ENCODE measurements at places on chromosomes 16 and 17. TPM values are rescaled to one million over a fixed set of nuclear protein-coding genes. Genes with fewer than 3 reads are reported as not detected.

The DNAH3 gene
- total RNA-seq, result not detected

The TK2 gene
- 5.6 TPM for total RNA-seq

The FNDC8 gene
- total RNA-seq, result 0.15 TPM

The RPH3AL gene
- 2.0 TPM for total RNA-seq

The HOXB7 gene
- 0.89 TPM for total RNA-seq

- no peaks in the 10 kb centered on the region for H3K36me3 ChIP-seq
- DNase-seq, result no peak
- peak overlapping the region; percentile 51 for H3K27ac ChIP-seq
- H3K27me3 ChIP-seq, result no peaks in the 10 kb centered on the region
- no peaks in the 10 kb centered on the region for H3K4me1 ChIP-seq
Observed at GRCh38 chr17:13541032-13541480, 60.7 kb downstream of the HS3ST3A1 start.

GRCh38 chr16:177394-177822 lies 928 bp downstream of the HBA1 start:
- no peaks in the 10 kb centered on the region for H3K36me3 ChIP-seq
- peaks cover 36% of the 10 kb centered on the region for H3K27me3 ChIP-seq
- DNase-seq, result no peak
- H3K4me3 ChIP-seq, result no peak overlapping the region
- H3K4me1 ChIP-seq, result peaks cover 9% of the 10 kb centered on the region

GRCh38 chr17:50598487-50598886 lies 36.2 kb upstream of the ABCC3 start:
- no peak for DNase-seq
- no peaks in the 10 kb centered on the region for H3K27me3 ChIP-seq
- H3K4me1 ChIP-seq, result no peaks in the 10 kb centered on the region
- H3K36me3 ChIP-seq, result no peaks in the 10 kb centered on the region
- no peak overlapping the region for H3K27ac ChIP-seq
- no peak overlapping the region for H3K4me3 ChIP-seq

DNA sequence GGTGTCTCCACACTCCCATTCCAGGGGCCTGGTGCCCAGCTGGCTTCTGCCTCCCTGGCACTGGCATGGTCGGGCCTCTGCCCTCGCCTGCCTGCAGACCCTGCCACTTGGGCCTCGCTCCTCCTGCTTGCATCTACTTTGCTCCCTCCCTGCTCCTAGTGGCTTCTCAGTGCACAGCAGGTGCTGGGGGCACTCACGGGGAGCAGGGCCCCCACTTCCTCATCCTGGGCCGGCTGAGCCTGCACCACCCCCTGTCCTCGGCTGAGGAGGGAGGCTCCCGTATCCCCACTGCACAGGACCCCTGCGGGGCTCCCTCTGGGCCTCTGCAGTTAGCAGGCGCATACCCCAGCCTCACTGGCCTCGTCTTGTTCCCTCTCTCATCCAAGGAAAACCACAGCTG lies 35.2 kb downstream of the CIBAR2 start:
- no peaks in the 10 kb centered on the region for H3K27me3 ChIP-seq
- DNase-seq, result no peak
- no peak overlapping the region for H3K4me3 ChIP-seq
- H3K36me3 ChIP-seq, result peaks cover 9% of the 10 kb centered on the region

- no peaks in the 10 kb centered on the region for H3K27me3 ChIP-seq
- no peak overlapping the region for H3K4me3 ChIP-seq
- H3K4me1 ChIP-seq, result no peaks in the 10 kb centered on the region
- no peak for DNase-seq
- H3K36me3 ChIP-seq, result peaks cover 8% of the 10 kb centered on the region
- H3K27ac ChIP-seq, result no peak overlapping the region
Observed at GRCh38 chr17:80799538-80800480, 191.8 kb upstream of the CHMP6 start.

- no peak overlapping the region for H3K27ac ChIP-seq
- no peaks in the 10 kb centered on the region for H3K4me1 ChIP-seq
- no peak overlapping the region for H3K4me3 ChIP-seq
- no peaks in the 10 kb centered on the region for H3K36me3 ChIP-seq
- H3K27me3 ChIP-seq, result no peaks in the 10 kb centered on the region
- no peak for DNase-seq
Observed at GRCh38 chr16:78290395-78290794, 190.9 kb downstream of the WWOX start.

DNA sequence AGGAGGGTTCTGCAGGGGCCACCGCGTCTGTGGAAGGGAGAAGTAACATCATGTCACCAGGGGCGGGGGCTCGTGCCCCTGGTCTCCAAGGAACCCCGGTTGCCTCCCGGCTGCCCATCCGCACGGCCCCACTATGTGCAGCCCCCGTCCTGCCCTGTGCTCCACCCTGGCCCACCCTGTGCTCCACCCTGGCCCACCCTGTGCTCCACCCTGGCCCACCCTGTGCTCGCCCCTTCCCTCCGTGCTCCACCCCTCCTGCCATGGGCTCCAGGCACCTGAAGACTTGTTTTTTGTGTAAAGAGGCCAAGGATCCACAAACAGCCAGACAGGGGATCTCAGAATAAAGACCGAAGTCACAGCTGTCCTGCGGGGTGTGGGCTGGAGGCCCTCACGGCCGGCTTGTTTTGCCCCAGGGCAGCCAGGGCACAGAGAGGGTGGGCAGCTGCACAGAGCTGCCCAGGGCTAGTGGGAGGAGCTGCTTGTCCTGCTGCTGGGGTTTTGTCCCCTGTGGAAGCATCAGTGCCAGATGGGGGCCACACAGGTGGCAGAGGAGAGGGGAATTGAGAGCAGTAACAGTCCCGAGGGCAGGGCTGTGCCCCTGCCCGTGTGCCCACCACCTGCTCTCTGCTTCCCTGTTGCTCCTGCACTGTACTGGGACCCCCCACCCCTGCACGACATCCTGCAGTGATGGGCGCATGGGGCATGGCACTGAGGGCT lies 147.0 kb upstream of the CIBAR2 start:
- H3K4me3 ChIP-seq, result no peak overlapping the region
- no peak for DNase-seq
- no peaks in the 10 kb centered on the region for H3K27me3 ChIP-seq
- no peaks in the 10 kb centered on the region for H3K36me3 ChIP-seq
- no peaks in the 10 kb centered on the region for H3K4me1 ChIP-seq
- H3K27ac ChIP-seq, result no peak overlapping the region

DNA sequence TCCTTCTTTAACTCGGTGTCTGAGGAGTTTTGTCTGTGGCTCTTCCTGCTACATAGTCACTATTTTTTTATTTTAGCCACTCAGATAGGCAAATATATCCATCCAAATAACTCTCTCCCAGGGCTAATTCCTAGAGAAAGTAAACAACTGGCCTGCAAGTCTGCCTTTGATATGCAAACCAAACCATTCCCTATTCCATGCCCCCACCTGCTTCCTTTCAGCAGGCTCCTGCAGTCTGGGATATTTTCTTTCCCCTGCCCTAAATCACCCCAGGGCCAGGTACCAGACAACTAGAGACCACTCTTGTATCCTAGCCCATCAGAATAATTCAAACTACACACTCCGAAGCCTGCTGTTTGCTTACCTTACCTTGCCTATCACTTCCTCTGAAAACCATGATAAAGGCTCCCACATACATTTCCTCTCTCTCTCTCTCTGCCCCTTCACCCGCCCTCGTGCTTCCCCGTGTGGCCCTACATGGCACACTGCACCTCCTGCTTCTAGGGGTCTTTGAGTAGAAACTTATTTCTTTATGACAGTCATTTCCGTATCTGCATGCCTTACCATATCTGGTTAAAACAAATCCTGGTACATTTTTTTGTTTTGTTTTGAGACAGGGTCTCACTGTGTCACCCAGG lies 8.3 kb downstream of the CD300H start:
- peaks cover 5% of the 10 kb centered on the region for H3K4me1 ChIP-seq
- H3K4me3 ChIP-seq, result no peak overlapping the region
- no peak overlapping the region for H3K27ac ChIP-seq
- DNase-seq, result no peak
- peaks cover 8% of the 10 kb centered on the region for H3K27me3 ChIP-seq

DNA sequence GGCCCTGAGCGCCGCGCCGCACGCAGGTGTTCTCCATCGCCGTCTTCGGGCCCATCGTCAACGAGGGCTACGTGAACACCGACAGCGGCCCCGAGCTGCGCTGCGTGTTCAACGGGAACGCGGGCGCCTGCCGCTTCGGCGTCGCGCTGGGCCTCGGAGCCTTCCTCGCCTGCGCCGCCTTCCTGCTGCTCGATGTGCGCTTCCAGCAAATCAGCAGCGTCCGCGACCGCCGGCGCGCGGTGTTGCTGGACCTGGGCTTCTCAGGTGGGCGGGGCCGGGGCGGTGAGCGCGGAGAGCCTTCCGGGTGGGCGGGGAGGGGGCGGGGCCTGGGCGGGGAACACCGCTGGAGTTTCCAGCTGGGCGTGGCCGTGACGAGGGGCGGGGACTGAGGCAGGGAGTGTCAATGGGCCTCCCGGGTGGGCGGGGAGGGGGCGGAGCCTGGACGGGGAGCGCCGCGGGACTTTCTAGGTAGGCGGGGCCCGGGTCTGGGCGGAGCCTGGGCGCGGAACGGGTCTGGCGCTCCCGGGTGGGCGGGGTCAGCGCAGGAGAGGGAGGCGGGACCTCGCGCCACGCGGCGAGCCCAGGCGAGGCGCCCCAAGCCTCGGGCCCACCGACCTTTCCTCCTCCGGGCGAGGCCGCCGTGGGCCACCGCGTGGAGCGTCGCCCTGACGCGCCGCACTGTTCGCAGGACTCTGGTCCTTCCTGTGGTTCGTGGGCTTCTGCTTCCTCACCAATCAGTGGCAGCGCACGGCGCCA lies 2.4 kb downstream of the SYNGR3 start:
- DNase-seq, result peak; percentile 99
- peak overlapping the region; percentile 64 for H3K4me3 ChIP-seq
- H3K36me3 ChIP-seq, result no peaks in the 10 kb centered on the region
- H3K27me3 ChIP-seq, result peaks cover 14% of the 10 kb centered on the region
- peak overlapping the region; percentile 54 for H3K27ac ChIP-seq

DNA sequence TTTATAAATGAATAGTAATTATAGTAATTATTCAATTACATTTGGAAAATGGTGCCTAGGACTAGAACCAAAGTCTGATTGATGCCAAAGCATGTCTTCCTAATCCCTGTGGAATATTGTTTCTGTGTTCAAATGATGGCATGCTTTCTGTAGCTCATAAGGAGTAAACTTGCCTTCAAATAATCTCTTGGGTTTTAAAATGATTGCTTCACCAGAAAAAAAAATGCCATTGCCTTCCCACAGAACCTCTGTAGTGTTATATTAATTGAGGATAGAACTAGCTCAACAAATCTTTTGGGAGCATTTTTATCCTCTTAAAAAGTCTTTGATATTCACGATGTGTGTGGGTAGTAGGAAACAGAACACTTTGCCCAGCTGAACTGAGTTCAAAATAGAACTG lies 7.7 kb upstream of the TMEM100 start:
- no peak overlapping the region for H3K4me3 ChIP-seq
- H3K27me3 ChIP-seq, result no peaks in the 10 kb centered on the region
- H3K36me3 ChIP-seq, result no peaks in the 10 kb centered on the region
- H3K27ac ChIP-seq, result no peak overlapping the region
- DNase-seq, result no peak

DNA sequence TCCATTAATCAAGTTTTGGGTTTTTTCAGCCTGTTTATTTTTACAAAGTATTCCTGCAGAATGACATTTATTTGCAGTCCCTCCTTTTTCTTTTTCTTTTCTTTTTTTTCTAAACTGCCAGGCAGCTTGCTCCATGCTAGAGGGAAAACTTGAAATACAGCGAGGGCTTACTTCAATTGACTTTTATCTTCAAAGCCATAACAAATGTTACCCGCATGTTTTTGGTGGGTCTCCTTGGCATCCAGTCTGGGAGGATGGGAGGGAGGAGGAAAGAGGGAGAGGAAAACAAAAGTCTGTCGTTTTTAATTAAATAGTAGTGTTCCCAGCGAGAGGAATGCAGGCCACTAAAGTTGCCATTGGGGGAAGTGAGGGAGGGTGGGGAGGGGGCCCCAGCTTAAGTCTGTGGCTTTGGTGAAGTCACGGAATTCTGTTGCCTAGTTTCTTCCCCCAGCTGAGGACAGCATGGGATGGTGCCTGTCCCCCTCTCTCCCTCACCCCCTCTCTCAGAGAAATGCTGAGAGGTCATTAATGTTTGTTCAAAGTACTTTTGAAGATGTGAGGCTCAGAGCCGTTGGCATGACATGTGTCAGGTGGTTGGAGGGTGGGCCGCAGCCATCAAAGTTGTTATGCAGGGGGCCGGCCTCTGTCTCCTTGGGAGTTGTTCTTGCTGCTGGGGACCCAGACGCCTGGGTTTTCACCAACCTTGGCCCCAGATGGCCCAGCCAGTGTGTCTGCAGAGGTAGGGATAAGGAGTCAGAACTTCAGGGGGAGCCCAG lies 2.9 kb downstream of the NKD1 start:
- DNase-seq, result no peak
- no peaks in the 10 kb centered on the region for H3K36me3 ChIP-seq

DNA sequence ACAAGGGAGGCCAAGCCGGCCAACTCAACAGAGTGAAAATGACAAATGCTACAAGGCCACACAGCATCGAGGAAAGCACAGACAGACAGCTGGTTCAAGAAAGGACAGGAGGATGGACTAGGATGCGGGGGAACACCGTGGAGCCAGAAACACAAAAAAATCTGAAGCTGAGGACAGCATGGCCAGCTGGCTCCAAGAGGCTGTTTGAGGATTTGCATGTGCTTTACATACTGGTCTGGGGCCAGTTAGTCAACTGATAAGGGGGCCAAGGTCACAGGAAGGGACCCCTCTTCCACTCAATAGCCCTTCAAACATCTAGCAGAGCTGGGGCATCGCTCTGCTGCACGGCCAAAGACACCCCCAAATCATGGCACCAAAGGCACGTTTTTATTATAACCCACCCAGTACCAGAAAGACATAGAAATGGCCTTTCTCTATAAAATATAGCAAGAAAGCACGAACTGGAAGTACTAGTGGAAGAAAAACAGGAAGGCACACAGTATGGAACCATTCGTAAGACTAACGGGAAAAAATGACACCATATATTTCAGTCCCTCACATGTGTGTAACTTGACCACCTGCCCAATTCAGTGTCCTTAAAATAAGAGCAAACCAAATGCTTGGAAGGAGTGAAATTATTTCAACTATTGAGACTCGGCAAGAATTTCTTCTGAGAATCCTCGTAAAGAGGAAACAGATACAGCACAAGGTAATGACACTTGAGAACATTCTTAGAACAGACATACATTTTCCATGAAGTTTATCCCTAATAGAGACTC lies 7.8 kb upstream of the SRL start:
- no peak overlapping the region for H3K4me3 ChIP-seq
- no peak overlapping the region for H3K27ac ChIP-seq
- no peak for DNase-seq
- no peaks in the 10 kb centered on the region for H3K4me1 ChIP-seq
- H3K27me3 ChIP-seq, result no peaks in the 10 kb centered on the region
